ENCODE measurements at places on chromosomes 12 and 14. TPM values are rescaled to one million over a fixed set of nuclear protein-coding genes. Genes with fewer than 3 reads are reported as not detected.

Gene LMNTD1
- total RNA-seq = not detected

Gene TESPA1
- 2.9 TPM for total RNA-seq

DNA sequence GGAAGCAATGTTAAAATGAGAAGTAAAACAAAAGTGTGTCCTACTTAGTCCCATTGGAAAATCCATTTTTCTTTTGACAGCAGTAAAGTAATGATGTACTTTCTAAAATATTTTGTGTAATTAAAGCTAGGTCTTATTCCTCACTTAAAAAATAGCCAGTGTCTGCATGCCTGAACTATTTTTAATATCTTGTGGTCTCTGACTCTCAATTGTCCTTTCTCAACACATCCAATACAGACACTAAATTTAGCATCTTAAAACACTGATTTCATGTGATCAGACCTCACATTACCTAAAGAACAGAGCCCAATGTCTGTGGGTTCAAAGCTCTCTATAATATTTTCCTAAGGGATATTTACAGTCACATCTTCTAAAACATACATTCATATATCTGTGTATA, 108.0 kb downstream of the DERA start:
- DNase-seq = no peak

GRCh38 chr14:61444215-61444768, 122.9 kb downstream of the PRKCH start:
- DNase-seq = no peak

GRCh38 chr12:101695706-101696105, 1.7 kb upstream of the CHPT1 start:
- no peak for DNase-seq

DNA sequence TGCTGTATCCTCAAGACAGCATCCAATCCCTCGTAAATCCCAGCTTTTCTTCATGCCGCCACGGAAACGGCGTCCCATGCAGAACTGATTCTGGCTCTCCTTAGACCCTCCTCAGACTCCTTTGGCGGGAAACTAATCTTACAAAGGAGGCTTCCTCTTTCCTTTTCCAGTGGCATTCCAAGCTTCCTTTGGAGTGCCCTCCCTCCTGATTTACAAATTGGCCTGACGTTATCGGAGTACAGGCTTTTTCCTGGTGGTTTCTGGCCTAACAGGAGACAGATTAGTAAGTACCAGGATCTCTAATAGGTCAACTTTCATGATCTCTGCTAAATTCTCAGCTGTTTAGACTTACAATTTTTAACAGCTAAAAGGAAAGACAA, 1.3 kb upstream of the ZDHHC17 start:
- no peak for DNase-seq

DNA sequence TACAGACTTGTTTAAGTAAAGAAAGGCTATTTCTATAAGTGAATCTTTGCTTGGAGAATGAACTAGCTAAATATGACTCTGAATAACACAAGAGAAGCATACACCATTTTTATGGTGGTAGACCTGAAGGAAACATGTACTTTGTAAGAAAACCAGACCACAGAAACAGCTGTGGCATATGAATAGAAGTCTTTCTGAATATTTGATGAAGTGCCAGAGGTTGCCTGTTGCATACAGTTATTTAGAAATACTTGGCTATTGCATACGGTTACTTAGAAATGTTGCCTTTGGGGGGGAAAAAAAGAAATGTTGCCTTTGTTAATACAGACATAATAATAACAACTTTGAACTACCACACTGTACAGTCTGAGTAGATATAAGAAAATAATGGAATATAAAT, 16.8 kb upstream of the LEMD3 start:
- DNase-seq = no peak

GRCh38 chr14:31950764-31951637, 126.1 kb upstream of the ARHGAP5 start:
- DNase-seq = no peak

DNA sequence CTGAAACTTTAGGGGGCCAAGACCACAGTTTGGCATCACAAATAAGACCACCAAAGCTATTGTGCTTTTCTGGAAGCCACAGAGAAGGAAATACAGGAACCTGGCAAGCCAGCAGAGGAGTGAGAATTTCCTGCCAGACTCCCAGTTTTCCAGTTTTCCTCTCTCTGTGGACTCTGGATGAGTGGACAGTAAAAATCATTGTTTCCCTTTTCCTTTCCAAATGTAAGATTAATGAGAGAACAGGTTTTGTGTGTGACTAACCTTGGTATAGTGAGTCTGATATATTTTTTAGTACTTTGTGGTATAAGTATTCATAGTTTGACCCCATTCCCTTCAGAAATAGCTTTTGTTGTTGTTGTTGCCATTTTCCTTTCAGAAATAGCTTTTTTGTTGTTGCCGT, 2.6 kb upstream of the TAC3 start:
- DNase-seq = no peak

DNA sequence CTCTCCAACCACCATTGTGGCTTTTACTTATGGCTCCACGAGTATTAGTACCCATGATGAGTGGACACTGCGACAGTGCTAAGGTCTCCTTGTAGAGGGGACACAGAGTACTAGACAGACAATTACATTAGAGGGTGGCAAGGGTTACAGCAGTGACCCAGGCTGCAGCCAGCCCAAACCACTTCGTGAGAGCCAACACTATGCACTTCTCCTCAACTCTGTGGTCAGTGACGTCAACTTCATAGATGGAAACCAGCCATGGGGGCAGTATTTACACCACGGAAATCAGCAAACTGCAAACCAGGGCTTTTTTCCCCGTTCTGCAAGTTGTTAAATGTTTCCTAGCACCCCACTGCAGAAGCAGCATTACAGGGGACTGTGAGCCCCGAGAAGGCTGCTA, 61.6 kb upstream of the ZFP36L1 start:
- DNase-seq = no peak

- no peak for DNase-seq
Measured at GRCh38 chr14:73246387-73247150, 9.3 kb downstream of the PAPLN start.

DNA sequence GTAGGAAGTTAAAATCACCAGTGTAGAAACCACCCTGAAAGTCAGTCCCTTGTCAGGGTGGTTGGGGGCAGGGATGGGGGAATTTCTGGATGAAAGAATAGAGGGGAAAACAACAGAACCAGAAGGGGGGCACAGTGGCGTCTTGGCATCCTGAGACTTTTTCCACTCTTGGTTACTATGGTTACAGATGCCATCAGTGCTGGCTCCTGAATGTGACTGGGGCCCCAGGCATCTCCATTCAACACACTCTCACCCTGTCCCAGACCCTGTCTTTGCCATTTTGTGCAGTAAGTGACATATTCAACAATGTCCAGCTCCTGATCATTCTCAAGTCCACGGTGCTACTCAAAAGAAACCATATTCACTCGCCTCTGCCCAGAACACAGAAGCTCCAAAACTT, 11.3 kb downstream of the KCNK10 start:
- DNase-seq = no peak

Data from sigmoid colon (tissue), 7 donors.